Stimulated activated CD8-positive, alpha-beta memory T cell treated with anti-CD3 and anti-CD28 coated beads, Interleukin-15, amount 100 ng/mL, for 24 hours (primary cell): ENCODE measurements at places on chromosomes 4 and X.

GRCh38 chrX:143306991-143307937 is 210.0 kb downstream of the SPANXN3 start:
- no peak for DNase-seq

GRCh38 chrX:97740886-97741285 is 857.2 kb downstream of the RPA4 start:
- DNase-seq = no peak

GRCh38 chr4:113404841-113405240 is 355.4 kb downstream of the ANK2 start:
- no peak for DNase-seq

DNA sequence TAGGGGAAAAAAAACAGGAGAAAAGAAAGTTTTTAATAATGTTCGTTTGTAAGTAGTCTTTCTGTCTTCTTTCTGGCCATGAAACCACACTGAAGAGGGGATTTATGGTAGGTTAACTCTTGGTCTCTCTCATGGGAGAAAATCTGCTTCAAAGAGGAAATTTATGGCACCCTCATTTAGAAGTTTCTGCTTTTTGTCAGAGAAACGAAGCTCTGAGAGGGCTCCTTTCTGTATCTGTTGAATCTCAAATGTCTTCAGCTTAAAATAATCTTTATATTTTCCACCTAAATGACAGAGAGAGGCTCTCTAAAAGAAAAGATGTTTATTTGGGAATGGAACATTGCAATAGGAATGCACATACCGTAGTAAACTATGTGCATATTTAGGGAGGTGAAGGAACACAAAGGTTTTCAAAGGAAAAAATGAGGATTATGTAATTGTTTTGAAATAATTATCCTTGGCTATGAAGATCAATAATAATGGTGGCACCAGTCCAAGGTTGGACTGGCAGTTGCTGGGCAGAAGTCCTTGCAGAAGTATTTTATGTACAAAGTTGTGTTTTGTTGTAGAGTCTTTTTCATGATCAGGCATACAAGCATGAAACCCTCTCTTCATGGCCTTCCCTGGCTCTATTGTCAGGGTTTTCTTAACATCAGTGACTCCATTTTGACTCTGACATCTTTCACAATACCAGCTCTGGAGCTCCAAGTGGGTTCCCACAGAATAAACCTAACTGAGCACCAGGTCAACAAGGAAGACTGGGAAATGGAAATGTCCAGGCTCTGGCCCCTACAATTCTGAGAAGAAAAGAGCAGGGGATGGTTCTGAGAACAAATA is 53.0 kb upstream of the HPSE start:
- DNase-seq = no peak

GRCh38 chr4:152327606-152328453 is 208.1 kb downstream of the FBXW7 start:
- DNase-seq = no peak
